ENCODE measurements at places on chromosomes 12 and 14.

DNA sequence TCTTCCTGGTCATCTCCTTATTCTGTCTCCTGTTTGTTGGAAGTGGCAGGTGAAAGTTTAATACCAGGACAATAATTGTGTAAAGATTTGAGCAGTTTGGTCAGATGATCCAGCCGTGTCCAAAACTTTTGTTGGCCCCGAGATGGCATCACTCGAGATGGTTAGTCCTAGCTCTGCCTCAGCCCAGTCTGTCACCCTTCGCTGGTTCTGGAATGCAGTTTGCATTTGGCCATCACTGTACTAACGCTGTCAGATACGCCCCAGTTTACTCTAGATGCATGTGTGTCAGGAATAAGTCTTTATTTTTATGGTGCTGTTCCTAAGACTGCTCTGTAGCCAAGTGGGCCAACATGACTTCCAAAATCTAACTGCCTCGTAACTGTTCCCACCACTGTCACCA lies 79.6 kb downstream of the MOK start:
- no peak for DNase-seq

DNA sequence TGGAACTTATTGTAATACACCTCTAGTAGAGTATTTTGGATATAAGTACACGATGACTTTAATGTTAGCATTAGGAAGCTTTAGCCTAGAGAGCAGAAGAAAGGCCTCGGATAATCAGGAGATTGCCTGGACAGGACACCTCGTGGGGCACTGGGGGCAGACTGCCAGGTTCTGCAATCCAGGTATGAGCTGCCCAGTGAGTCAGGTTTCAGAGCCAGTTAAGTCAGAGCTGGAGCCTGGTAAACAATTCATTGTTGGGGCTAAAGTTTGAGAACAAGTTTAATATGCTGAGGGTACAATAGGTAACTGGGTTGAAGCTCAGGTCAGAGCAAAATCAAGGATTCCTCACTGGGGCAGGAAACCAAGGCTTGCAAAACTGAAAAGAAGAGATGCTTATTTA lies 107.4 kb downstream of the RERGL start:
- DNase-seq, result no peak

DNA sequence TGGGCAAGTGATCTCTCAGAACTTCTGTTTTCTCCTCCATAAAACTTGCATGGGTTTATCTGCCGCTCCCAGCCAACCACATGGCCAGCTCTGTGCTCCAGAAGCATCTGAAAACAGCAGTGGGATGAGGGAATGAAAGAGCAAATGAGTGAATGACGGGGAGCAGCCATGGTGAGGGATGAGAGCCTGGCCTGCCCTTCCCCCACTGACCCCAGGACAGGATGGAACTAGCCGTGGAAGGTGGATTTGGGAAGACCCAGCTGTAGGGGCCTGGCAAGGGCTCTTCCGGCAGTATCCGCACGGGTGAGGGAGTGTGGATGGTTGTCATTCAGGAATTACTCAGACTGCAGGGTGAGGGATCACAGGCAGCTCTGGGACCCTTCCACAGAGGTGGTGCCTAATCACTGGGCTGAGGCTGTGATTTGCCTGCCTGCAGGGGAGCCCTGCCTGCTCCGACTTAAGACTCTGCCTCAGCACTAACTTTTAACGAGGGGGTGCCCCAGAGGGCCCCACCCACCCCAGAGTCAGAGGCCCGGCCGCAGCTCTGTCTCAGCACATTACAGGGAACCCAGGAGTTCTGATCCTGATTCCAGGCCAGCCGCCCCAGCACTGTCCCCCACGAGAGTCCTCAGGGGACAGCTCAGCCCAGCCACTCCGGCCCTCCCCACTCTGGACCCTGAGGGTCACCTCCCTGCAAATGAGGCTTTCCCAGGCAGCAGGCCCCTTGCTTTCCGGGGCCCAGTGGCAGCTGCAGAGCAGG lies 136.8 kb upstream of the C14orf180 start:
- DNase-seq, result no peak

DNA sequence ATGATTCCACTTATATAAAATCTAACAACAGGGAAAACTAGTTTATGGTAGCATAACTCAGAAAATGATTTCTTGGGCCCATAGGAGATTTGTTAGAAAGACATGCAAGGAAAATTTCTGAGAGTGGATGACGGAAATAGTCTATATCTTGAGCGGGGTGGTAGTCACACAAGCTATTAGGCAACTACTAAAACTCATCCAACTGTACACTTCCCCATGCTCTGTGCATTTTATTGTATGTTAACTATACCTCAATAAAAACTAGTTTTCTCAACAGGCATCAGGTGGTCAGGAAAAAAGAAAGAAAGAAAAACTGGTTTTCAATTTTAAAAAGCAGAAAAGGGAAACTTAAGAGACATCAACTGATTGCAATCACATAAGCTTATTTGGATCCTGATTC lies 9.9 kb downstream of the SLC5A8 start:
- no peak for DNase-seq

- DNase-seq, result no peak
Measured at GRCh38 chr14:68397371-68397811, 395.5 kb downstream of the ZFP36L1 start.

GRCh38 chr12:52358575-52359350 lies 8.5 kb downstream of the KRT85 start:
- DNase-seq, result no peak

DNA sequence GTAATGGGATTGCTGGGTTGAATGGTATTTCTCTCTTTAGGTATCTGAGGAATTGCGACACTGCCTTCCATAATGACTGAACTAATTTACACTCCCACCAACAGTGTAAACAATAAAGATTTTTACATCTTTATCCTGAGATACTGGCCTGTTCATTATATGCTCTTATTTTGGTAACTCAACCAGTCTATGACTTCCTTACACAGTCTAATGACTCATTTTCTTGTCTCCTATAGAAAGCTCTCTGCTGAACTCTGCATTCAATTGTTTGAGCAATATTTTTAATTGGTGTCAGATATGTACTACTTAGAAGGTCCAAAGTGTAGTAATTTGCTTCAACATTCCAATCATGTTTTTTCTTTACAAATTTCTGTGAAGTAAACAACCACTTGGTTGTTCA lies 1351.8 kb downstream of the FSCB start:
- DNase-seq, result no peak

DNA sequence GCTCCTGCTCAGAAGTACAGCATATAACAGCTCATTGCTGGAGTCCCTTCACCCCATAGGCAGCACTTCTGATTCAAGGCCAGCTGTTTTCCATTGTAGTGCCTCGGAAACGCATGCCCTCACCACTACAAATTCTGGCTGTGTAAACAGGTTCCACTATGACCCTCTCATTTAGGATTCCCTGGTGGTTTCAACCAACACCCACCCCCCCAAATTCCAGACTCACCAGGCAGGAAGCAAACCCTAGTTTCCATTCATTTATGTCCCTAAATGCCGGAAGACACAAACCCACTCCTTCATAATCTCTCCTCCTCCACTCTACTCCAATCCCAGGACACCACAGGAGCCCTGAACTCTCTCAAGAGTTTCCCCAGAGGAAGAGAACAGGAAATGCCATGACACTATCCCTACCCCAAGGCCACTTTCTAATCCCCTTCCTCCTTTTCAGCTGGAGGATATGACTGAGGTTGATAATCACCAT lies 75.9 kb upstream of the TMPO start:
- DNase-seq, result no peak
